Naive thymus-derived CD4-positive, alpha-beta T cell (primary cell): ENCODE measurements at places on chromosomes 11 and 22. TPM values are rescaled to one million over a fixed set of nuclear protein-coding genes. Genes with fewer than 3 reads are reported as not detected.
A peak's percentile ranks its signal among the peaks of the same experiment; 100 is the strongest.

DNA sequence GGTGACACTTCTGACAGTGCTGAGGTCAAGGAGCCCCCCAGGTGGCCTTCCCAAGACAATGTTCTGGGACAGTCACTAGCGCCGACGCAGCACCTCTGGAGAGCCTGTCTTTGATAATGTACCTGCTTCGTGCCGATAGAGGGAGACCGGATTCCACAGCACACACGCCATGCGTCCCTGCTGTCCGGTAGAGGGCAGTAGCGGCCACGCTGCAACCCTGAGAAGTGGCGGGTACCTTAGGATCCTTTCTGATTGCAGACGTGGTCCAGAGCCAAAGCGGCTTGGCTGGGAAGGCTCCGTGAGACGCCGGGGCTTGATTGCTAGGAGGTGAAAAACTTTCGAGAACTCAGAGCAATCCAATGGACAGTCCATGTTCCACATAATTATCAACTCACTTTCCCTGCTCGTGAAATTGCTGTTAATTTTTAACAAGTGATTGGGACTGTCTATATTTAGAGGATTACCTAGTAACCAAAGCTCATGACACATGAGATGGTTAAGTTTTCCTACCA, 11.4 kb upstream of the BARX2 start:
- peak; percentile 65 for DNase-seq

- no peak for DNase-seq
These were observed 11.9 kb downstream of the HIRA start for GRCh38 chr22:19419464-19420178.

GRCh38 chr22:27993774-27994350, 74.8 kb upstream of the PITPNB start:
- no peak for DNase-seq

DNA sequence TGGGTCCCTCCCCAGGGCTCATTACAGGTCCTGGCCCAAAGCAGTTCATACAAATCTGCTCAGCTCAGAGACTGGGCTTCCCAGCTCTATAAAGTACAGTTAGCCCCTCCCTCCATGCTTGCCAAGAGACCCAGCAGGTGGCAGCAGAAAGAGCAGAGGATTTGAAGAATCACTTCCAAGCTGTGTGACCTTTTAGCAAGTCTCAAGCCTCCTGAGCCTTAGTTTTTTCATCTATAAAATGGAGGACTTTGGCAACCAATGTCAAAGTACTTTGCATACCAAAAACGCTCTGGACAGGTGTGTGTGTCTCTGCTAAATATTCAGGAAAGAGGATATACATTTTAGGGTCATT, 26.6 kb downstream of the RELT start:
- no peak for DNase-seq

GRCh38 chr22:19043121-19044085, 78.8 kb downstream of the DGCR2 start:
- no peak for DNase-seq

DNA sequence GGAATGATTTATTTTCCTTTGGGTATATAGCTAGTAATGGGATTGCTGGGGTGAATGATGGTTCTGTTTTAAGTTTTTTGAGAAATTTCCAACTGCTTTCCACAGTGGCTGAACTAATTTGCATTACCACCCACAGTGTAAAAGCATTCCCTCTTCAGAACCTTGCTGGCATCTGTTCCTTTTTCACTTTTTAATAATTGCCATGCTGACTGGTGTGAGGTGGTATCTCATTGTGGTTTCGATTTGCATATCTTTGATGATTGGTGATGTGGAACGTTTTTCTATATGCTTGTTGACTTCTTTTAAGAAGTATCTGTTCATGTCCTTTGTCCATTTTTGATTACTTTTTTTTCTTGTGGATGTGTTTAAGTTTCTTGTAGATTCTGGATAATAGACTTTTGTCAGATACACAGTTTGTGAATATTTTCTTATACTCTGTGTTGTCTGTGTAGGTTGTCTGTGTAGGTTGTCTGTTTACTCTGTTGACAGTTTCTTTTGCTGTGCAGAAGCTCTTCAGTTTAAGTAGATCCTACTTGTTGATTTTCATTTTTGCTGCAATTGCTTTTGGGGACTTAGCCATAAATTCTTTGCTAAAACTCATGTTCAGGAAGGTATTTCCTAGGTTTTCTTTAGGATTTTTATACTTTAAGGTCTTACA, 291.8 kb upstream of the DDI1 start:
- no peak for DNase-seq

- no peak for DNase-seq
These were observed 3.3 kb downstream of the REXO2 start for GRCh38 chr11:114442536-114442935.

Gene LGR4
- total RNA-seq, result 1.5 TPM

Gene OLFML1
- total RNA-seq, result not detected in 2 replicates
